H4 (cell line): ENCODE measurements at places on chromosomes 16 and 17. TPM values are rescaled to one million over a fixed set of nuclear protein-coding genes. Genes with fewer than 3 reads are reported as not detected.

The CFAP52 gene
- total RNA-seq = not detected in 2 replicates

The TPSD1 gene
- total RNA-seq = not detected in 2 replicates

The DPEP1 gene
- not detected in 2 replicates for total RNA-seq

The IRX3 gene
- total RNA-seq = 0.64 and 2.6 TPM in 2 replicates

The DRC7 gene
- 0.02 TPM in 1 of 2 replicates, not detected in the other for total RNA-seq

- peak; percentile 70 for DNase-seq
Measured at GRCh38 chr16:19860166-19861041, 24.2 kb downstream of the GPRC5B start.

DNA sequence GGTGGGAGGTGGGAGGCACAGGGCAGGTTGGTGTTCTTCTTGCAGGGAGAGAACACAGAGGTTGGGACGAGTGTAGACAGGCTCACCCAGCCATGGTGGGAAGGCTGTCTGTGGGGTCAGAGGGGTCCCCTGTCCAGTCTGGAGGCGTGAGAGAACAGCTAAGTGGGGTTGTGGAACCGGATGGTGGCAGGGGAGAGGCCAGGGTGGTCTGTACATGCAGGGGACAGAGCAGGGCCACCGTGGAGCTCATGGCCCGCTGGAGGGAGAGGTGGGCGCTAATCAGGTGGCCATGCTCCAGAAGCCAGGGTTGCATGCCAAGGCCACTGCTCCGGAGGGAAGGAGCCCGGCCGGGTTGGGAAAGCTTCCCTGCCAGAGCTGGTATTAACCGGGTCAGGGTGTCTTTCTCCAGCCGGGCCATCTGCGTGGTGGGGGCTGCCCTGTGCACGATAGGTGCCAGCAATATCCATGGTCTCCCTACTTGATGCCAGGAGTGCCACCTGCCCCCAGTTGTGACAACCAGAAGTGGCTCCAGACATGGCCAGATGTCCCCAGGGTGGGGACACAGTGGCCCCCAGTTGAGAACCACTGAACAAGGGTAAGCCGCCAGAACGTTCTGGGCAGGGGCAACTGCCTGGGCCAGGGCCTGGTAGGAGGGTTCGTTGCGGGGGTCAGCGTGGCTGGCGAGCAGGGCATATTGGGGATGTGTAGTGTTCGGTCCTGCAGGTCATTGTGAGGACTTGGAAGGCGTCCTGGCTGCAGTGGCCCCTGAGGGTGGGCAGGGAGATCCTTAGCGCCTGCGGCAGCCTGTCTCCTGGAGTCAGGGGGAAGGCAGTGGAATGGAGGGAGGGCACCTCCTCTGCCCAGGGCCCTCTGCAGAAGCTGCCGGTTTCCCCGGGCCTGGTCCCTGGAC is 5.1 kb downstream of the SNN start:
- no peak for DNase-seq

GRCh38 chr16:22356930-22357634 is 17.3 kb downstream of the CDR2 start:
- DNase-seq = no peak

DNA sequence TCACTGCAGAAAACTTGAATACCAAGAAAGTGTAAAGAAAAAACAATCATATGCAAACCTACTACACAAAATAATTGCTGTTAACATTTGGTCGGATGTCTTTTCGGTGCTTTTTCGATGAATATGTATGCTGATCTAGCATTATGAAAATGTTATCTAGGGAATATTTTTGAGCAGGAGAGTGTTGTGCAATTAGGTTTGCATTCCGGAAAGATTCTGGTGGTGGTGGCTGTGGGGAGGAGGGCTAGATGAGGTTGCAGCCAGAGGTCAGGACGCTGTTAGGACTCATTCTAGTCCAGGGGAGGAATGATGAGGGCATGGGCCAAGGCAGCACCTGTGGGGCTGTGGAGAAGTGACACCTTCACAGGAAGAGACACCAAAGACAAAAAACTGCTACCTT is 258.0 kb upstream of the ASIC2 start:
- no peak for DNase-seq

- DNase-seq = peak; percentile 25
Measured at GRCh38 chr16:77711775-77712174, 10.5 kb upstream of the NUDT7 start.

DNA sequence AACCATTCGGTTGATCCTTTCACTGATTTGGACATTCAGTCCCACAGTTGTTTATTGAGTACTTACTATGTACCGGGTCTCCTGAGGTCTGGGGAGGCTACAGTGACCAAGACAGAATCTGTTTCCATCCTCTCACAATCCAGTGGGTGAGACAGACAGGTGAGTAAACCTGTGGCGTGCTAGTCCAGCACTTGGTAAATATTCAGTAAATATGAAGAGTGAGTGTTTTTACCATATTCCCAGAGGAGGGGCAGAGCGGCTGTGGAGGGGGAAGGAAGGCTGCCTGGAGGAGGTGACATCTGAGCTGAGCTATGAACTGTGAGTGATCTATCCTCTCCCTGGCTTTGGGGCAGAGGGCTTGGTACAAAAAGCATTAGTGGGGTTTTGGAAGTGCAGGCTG is 31.4 kb downstream of the CCR7 start:
- no peak for DNase-seq

DNA sequence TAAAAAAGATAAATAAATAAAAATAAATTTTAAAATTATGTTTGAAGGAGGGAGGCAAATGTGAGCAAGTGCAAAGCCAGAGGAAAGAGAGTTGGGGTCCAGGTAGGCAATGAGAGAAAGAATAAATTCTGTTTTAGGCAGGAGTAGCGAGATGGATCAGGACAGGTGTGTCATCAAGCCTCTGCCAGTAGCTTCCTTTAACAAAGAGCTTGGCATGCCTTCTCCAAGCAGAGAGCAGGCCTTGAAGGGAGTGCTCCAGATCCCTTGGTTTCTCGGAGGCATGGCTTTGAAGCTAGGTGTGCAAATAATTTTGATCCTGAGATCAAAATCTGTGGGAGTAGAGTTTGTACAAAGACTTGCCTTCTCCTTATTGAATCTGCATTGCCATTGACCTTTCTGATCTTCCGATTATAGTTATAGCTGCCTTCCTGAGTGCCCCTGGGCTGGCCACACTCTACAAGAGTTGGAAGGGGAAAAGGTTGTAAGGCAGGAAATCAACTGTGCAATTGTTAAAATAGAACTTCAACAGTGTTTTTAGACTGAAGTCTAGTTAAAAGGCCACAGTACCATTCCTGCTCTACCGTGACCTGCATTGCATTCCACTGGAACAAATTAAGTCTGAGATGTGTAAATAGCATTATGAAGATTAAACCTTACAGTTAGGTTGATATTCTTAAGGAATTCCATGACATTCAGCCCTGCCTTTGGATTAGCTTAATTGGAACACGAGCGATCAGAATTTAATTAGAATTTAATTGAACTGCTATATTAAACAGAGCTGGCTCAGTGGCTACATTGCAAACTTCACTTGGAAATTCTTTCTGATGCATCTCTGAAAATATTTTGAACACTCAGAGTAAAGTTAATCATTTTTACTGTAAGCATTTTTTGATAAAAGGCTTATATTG is 33.7 kb downstream of the IQCK start:
- DNase-seq = no peak

GRCh38 chr16:51698647-51699046 is 547.6 kb upstream of the SALL1 start:
- DNase-seq = no peak

GRCh38 chr16:84643674-84644073 is 4.6 kb upstream of the KLHL36 start:
- no peak for DNase-seq
